ENCODE measurements at places on chromosomes 7 and 10.

DNA sequence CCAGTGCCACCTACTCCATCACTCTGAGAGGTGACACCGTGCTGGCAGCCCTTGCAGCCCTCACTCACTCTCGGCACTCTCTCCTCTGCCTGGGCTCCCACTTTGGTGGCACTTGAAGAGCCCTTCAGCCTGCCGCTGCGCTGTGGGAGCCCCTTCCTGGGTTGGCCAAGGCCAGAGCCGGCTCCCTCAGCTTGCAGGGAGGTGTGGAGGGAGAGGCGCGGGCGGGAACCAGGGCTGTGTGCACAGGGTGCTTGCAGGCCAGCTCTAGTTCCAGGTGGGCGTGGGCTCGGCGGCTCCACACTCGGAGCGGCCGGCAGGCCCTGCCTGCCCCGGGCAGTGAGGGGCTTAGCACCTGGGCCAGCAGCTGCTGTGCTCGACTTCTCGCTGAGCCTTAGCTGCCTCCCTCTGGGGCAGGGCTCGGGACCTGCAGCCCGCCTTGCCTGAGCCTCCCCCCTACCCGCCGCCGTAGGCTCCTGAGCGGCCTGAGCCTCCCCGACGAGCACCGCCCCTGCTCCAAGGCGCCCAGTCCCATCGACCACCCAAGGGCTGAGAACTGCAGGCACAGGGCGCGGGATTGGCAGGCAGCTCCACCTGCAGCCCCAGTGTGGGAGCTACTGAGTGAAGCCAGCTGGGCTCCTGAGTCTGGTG, 48.7 kb upstream of the SLC35G1 start:
- no peak for DNase-seq

DNA sequence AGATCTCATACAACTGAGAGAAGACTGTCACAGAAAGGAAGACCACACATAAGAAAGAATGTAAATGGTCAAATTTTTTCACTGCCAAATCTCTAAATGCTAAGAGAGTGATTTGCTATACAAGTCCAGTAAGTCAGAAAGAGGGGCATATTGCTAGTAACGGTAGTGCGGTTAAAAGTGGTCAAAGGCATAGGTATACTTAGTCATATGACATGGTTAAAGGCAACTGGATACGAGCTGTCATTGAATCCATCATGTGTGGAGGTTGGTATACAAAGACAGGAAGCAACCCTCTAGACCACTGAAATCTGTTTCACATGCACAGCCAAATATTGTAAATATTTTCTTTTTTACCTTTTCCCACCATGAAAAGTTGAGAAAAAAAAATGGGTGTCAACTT, 4.8 kb downstream of the INHBA start:
- peak; percentile 14 for DNase-seq

- peak; percentile 52 for DNase-seq
Measured at GRCh38 chr7:47452715-47453092, 129.2 kb downstream of the TNS3 start.

- DNase-seq, result no peak
Measured at GRCh38 chr10:104374591-104374990, 21.0 kb downstream of the CFAP58 start.

DNA sequence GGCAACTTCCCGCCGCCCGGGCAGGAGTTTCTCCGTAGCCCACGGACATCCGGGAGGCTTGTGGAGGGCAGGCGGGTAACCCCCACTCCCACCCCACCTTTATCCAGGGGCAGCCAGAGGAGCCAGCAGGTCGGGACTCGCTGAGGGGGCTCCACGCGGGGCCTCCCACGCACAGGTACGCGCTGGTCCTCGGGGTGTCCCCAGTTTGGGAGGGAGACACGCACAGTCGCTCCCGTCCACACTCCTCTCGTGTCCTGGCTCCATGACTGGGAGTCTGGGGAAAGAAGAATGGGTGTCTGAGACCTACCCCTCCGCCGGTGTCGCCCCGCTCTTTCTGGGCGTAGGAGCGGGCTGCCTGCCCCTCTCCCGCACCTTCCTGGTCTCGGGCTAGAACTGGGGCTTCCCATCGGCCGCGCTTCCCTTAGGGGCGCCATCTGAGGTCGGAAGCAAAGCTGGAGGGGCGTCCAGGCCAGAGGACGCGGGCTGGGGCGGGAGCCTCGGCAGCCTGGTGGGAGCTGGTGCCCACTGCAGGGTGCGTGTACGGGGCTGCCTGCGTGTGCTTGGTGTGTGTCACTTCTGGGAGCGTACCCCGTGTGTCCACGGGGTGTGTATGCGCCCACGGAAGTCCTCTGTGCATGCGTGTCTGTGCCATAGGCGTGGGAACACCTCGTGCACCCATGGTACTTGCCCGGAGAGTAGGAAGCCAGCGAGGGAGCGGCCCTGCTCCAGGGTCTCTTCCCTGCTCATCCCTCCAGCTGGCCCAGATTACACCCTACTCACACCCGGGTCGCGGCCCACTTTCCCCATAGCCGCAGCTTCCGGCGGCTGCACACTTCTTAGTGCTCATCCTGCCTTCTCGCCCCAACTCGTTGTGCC, 73.0 kb upstream of the LEP start:
- DNase-seq, result no peak

GRCh38 chr10:131490991-131491594, 179.6 kb upstream of the TCERG1L start:
- DNase-seq, result no peak

- DNase-seq, result no peak
Measured at GRCh38 chr10:86824151-86824550, 67.7 kb downstream of the BMPR1A start.

- no peak for DNase-seq
Measured at GRCh38 chr10:93259126-93259525, 185.4 kb downstream of the CYP26A1 start.

DNA sequence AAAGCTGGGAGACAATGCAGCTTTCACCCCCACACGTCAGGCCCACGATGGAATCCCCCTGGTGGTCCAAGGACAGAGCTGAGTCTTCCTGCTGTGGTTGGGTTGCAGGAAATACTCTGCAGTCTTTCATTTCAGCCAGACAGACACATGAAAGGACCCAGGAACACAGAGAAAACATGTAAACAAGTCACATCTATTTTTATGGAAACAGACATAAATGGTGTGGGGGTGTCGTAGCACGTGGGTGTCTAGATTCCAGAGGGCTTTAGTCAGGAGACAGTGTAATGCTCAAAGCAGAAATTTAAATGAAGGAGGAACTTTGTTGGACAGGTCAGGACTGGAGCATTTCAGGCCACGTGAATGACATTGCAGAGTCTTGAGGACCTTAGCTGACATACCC, 444.6 kb downstream of the SUGCT start:
- no peak for DNase-seq

GRCh38 chr7:89001306-89001705, 205.8 kb upstream of the TEX47 start:
- no peak for DNase-seq

DNA sequence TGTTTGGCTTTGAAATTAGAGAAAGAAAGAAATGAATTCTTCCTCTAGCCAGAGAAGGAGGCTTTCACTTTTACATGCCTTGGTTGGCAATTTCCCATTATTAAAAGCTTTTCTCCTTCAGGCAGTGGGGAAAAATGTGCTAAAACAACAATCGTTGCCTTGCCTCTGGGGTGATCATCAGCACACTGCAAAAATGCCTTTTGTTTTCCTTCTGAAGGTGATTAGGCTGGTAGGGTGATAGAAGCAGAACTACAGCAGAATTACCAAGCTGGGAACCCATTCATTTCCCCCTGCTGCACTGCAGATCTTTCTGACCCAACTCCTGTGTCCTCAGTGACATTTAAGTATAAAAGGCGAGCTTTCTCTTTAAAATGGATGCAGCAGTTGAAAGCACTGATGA, 22.2 kb downstream of the ANK3 start:
- no peak for DNase-seq

GRCh38 chr7:150406312-150406566, 27.1 kb downstream of the ZNF775 start:
- DNase-seq, result no peak

GRCh38 chr10:6990891-6991290, 410.8 kb upstream of the PRKCQ start:
- no peak for DNase-seq

DNA sequence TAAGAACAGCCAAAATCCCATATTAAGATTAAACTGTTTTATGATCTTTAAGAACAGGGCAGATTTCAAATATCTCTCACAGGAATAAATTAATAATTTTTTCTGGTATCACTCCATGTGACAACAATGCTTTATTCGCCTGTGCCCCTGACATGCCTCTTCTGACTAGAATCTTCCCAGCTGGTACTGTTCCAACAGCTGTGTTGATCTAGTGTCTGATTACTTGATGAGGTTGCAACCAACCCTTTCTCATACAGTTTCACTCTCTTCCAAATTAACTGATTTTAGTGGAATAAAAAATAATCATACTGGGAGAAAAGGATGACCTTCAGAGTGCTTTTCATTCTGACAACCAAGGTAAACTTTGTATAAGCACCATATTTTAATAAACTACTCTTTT, 151.9 kb downstream of the CHRM2 start:
- peak; percentile 63 for DNase-seq

DNA sequence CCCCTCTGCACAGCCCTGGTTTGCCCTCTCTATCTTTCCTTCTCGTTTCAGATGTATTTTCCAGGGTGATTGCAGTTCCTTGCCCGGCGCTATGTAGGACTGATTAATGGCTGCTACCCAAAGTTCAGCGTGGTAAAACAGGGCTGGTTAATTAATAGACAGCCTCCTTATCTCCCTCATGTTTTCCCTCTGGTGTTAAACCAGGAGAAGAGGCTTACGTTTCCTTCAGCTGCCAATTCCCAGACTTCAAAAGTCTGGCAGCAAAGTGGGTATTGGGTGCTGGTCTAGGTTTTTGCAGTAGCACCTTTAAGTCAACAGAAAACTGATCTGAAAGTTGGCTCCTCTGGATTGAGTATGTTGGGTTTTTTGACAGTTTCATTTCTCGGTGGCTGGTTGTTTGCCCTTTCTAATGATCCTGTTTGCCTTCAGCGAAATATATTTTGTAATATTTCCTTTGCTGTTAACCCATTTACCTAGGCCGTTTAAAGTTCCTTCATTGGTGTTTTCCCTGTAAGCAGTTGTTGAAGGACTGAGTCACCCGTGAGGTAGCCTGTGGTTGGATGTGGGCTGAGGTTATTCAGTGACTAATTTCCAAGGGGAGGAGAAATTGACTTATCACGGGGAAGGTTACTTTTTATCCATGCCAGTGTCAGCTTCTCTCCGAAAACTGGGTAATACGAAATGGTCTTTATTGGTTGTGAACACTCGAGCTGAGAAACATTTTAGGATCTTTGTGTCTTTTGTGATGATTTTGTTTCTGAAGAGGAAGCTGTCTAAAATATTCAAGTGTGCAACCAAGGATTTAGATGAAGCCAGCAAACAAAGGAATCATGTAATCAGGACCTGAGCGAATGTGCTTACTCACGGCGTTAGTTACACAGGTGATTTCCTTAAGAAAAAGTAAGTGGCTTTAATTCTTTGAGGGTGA, 257.2 kb downstream of the KIAA1217 start:
- DNase-seq, result no peak

GRCh38 chr7:149727899-149728476, 45.4 kb downstream of the ZNF467 start:
- no peak for DNase-seq

GRCh38 chr10:127534074-127534473, 15.0 kb upstream of the NPS start:
- no peak for DNase-seq

DNA sequence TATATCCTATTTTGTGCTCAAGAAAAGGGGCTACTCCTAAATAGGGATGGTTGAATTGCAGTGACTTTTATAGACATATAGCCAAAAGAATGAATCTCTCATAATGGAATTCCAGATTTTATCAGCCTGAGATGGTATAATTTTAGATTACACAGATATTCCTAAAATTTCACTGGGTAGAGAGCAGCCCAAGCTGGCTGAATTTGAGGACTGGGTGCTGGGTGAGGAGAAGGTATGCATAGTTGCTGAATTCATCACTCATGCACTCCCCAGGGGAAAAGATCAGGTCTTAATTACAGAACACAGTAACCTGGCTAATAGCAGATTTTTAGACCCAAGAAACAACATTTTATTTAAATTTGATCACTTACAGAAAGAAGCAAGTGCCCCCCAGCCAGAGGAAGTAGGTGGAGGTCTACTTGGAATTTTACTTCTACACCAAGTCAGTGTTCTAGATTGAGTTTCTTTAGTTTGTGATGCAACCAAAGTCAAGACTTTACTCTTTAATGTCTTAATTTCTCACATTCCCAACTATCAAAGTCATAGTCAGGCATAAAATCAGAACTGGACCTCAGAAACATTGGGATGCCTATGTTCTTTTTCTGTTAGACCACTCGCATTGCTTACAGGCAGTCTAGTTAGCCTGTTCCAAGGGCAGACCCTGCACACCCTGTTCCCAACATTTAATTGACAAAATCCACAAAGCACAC, 337.4 kb upstream of the PODXL start:
- no peak for DNase-seq

GRCh38 chr7:154777489-154777888, 225.4 kb downstream of the PAXIP1 start:
- no peak for DNase-seq

DNA sequence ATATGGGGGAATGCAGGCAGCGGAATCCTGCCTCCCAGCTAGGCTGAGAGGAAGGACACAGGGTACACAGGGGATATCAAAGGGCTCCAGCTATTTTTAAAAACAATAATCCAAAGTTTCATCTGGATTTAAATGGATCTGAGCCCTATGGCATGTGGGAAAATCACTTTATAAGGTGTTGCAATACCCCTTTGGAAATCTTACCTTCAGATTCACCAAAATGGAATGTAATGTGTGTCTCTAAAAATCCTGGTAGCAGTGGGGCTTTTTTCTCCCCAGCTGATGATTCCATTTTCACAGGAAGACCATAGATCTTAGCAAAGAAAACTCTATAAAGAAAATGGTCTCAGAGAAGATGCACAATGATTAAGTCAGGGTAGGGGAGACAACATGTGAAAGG, 722.2 kb downstream of the PARD3 start:
- DNase-seq, result no peak

- DNase-seq, result no peak
Measured at GRCh38 chr7:139773371-139773770, 4.4 kb downstream of the HIPK2 start.

DNA sequence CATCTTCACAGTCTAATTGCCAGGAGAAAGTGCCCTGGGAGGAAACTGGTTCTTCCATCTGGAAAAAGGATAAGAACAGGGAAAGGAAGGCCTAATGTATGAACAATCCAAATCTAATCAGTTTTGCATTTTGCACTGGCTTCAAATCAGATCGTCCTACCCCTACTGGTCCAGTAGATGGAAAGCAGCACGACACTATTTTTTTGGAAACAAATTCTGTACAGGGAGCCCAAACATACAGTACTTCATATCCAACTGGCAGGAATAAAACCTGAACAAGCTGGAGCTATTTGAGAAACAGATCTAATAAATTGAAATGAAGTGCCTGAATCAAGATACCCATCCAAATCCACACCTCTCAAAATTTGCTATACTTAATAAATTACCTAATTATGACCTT, 36.5 kb downstream of the ETV1 start:
- no peak for DNase-seq

DNA sequence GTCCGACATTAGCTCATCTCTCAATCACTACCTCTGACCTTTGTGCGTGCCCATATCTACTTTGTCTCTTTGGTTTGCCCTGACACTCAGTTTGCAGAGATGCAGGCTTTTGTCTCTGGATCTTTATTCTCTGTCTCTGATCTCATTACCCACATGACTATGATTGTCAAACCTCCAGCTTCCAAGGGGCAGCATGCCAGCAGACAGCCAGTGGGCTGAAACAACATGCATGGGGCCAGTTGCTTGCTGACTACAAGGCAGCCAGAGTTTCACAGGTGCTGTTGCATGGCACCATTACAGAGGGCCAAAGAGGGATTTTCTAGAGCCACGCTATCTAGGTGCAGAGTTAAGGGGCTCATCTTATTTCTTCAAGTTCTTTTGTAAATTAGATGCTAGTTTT, 146.2 kb downstream of the SPAG6 start:
- DNase-seq, result no peak

GRCh38 chr7:47932016-47932415, 16.2 kb downstream of the PKD1L1 start:
- no peak for DNase-seq
